HFFc6 (cell line): ENCODE measurements at places on chromosomes 5 and 9. TPM values are rescaled to one million over a fixed set of nuclear protein-coding genes. Genes with fewer than 3 reads are reported as not detected.

DNA sequence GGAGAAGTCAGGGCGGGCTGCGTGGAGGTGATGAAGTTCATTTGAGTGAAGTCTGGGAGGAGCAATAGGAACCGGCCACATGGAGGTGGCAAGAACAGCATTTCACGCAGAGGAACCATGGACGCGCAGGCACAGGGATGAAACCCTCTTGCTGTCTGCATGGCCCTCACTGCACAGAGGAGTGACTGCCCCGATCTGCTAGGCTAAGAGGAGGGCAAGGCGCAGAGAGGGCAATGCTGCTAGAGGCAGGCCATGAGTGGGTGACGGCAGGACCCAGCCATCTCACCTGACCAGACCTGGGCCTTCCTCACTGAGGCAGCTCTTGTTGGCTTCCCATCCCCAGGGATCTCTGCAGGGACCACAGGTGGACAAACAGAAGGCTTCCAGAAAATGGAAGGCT lies 90.3 kb downstream of the BARX1 start:
- DNase-seq = no peak

ANKRD31 gene
- 0.02 to 0.05 TPM in 2 of 3 replicates, not detected in the other for total RNA-seq

DNA sequence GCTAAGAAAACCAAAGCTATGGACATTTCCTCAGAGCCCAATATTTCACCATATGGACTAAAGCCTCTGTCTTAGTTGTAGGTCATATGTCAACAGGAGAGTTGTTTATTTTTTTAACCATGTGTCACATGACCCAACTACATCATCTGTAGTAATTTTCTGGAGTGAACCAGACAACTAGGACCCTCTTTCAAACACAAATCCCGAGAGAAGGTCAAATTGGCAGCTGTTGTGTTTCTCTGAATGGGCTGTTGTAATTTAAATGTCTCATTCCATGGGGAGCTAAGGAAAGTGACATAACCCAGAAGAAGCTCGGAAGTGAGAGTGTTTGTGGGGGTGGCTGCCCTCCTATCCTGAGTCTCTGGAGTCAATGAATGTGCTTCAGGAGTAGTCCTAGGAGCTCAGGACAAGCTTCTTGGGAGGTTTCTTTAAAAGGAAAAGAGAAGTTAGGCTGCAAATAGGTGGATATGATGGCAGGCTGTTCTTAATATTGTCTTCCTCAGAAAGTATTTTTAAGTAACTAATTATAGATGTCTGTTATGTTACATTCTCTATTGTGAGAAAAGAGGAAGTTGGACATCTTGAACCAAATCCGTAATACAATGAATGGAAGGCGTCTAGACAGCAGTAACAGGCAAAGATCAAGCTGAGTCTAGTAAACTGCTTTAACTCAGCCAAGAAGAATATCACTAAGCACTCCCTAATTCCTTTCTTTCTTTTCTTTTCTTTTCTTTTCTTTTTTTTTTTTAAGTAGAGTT lies 50.1 kb downstream of the TMEM167A start:
- DNase-seq = no peak

GMCL2 gene
- total RNA-seq = not detected in 3 replicates

CD274 gene
- total RNA-seq = 10.3 to 18.8 TPM (median 10.8 TPM) in 3 replicates

GRCh38 chr9:114070188-114071103 lies 7.7 kb downstream of the AMBP start:
- DNase-seq = no peak

DNA sequence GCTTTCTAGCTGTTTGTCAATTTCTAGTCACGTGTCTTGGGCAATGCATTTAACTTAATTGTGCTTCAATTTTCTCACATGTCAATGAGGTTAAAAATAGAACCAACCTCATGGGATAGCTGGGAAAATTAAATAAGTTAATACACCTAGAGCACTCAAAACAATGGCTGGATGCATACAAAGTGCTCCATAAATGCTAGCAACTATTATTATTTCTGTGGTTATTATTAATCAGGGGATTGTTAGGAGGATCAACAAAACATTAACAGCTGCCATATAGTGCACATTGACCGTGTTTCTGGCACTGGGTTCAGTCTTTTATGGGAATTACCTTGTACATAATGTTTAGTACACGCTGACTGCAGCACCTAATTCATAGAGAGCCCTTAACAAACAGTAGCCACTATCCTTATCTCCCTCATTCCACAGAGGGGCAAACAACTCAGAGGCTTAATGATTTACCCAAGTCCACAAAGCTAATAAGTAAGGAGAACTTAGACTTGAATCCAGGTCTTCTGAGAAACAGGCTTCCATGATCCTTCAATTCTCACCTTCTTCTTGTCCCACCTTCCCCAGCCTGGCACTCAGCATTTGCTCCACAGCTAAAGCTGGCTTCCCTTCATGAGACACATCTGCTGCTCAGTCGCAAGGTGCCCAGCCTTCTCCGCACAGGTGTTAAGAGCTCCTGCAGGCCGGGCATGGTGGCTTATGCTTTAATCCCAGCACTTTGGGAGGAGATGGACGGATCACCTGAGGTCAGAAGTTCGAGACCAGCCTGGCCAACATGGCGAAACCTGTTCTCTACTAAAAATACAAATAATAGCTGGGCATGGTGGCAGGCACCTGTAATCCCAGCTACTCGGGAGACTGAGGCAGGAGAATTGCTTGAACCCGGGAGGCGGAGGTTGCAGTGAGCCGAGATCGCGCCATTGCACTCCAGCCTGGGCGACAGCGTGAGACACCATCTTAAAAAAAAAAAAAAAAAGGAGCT lies 137.4 kb upstream of the ABCA1 start:
- no peak for DNase-seq

SET gene
- 307 to 353 TPM (median 335 TPM) in 3 replicates for total RNA-seq

MEF2C gene
- total RNA-seq = 4.4 and 12.6 TPM in 2 replicates

WDR38 gene
- total RNA-seq = not detected in 3 replicates

EPB41L4B gene
- 0.05 to 0.29 TPM in 2 of 3 replicates, not detected in the other for total RNA-seq

- DNase-seq = no peak
Measured at GRCh38 chr5:140130949-140131733, 5.4 kb downstream of the IGIP start.
